ENCODE measurements at places on chromosomes 2 and 18.
A peak's percentile ranks its signal among the peaks of the same experiment; 100 is the strongest.

DNA sequence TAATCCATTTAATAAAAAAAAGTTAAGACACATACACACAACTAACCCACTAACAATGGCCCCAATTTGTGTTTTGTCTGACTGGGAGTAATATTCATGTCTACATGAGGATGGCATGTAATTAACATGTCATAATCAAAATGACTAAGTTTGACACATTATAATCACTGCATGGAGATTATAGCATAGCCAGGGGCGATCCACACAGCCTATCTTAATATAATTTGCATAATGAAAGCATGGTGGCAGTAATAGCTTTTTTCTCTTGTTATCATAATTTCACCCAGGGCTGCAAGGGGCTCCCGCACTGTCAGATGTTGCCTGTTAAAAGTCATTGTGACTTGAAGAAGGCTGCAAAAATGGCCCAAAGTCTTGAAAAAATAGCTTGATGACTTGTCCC is 243.7 kb downstream of the SMAD2 start:
- H3K36me3 ChIP-seq: no peaks in the 10 kb centered on the region
- H3K4me3 ChIP-seq: no peak overlapping the region
- H3K27me3 ChIP-seq: no peaks in the 10 kb centered on the region
- no peak for DNase-seq
- no peaks in the 10 kb centered on the region for H3K4me1 ChIP-seq
- no peak overlapping the region for H3K27ac ChIP-seq

DNA sequence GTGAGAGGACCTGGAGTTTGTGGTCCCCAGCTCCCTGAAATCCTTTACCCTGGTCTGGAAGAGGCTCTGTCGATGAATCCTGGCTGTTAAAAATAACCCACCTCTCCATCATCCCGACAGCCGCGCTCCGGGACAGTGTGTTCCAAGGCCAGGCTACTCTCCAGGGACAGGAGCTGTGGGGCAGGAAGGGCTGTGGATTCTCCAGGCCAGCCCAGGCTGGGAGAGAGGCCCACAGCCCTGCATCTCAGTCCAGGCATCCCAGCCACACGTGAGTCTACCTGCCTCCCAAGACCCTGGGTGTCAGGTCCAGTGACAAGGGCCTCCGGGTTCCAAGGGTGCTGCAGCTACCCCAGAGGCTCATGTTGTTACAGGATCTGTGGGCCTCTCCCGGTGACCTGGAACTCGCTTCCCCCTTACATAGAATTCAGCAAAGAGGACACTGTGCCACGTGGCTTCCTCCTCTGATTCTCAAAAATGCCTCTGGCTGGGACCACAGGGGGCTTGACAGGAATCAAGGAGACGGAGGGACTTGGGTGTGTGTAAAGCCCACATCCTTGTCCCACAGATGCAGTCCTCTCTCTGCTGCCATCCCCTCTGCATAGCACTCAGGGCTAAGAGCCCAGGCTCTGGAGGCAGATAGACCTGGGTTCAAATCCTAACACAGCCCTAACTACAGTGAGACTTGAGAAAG is 17.3 kb downstream of the ADRA2B start:
- no peaks in the 10 kb centered on the region for H3K36me3 ChIP-seq
- no peak overlapping the region for H3K27ac ChIP-seq
- DNase-seq: no peak
- no peaks in the 10 kb centered on the region for H3K27me3 ChIP-seq
- H3K4me1 ChIP-seq: no peaks in the 10 kb centered on the region
- H3K4me3 ChIP-seq: no peak overlapping the region

DNA sequence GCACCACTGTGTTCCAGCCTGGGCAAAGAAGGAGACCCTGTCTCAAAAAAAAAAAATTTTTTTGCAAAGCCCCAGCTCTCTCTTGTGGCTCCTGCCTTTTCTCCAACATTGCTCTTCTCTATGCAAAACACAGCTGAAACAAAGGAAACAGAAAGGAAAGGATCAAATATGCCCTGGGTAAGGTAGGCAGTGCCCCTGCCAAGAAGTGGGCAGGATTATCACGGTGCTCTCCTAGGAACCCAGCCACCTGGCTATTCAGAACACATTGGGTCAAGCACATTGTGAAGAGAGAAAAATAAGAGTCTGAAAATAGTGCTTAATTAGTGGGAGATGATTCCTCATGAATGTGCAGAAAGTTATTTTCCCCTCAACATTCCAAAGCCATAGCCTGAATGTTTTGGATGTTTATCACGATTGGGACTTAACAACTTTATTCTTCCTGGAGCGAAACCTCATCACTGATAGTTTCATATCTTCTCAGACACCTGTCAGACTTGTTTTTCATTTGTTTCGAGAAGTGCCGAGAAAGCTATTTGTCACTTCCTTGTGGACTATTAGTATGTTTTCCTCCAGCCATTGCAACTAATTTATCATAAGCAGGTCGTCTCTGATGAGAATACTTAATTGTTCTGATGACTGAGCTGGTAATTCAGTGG is 42.7 kb upstream of the RPL31 start:
- H3K27ac ChIP-seq: no peak overlapping the region
- H3K4me1 ChIP-seq: peaks cover 8% of the 10 kb centered on the region
- no peak overlapping the region for H3K4me3 ChIP-seq
- H3K27me3 ChIP-seq: no peaks in the 10 kb centered on the region

DNA sequence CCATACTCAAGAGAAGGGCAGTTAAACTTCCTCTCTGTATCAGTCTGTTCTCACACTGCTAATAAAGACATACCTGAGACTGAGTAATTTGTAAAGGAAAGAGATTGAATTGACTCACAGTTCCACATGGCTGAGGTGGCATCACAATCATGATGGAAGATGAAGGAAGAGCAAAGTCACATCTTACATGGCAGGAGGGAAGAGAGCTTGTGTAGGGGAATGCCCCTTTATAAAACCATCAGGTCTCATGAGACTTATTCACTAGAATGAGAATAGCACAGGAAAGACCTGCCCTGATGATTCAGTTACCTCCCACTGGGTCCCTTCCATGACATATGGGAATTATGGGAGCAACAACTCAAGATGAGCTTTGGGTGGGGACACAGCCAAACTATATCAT is 1.4 kb upstream of the IL36B start:
- no peak overlapping the region for H3K4me3 ChIP-seq
- H3K36me3 ChIP-seq: no peaks in the 10 kb centered on the region
- no peak for DNase-seq
- no peaks in the 10 kb centered on the region for H3K27me3 ChIP-seq
- no peaks in the 10 kb centered on the region for H3K4me1 ChIP-seq

DNA sequence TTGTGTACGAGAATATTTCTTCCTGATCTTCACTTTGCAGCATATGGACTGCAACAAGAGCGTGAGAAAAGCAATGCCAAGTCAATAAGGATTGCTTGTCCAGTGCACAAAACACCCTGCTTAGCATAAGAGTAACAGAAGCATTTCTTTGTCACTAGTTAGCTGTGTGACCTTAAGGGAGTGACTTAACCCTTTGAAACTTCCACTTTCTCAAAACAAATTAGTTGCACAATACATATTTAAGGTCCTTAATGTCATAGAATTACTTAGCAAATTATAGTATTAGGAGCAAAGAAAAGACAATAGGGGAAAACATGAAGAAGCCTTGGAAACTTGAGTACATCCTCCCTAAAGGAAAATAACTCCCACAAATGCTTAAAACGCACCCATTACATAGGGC is 230.1 kb downstream of the RNF152 start:
- no peak overlapping the region for H3K27ac ChIP-seq
- H3K27me3 ChIP-seq: no peaks in the 10 kb centered on the region
- H3K36me3 ChIP-seq: no peaks in the 10 kb centered on the region

DNA sequence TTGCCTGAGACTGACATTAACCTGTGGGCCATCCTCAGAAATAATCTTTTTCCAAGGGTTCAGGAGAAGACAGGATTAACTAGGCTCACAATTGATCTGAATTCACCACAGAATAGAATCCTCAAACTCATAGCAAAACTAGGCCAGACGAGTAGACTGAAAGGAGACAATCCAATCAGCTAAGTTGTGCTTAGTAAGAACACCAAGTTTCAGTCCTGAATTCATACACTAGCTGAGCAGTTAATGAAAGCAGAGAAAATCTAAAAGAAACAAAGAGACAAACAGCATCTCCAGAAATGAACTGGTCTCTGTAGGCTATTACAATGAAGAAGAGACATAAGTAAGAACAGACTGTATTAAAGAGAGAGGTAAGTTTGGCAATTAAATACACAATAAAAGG is 89.5 kb downstream of the GORASP2 start:
- DNase-seq: no peak
- H3K4me3 ChIP-seq: no peak overlapping the region
- peaks cover 6% of the 10 kb centered on the region for H3K36me3 ChIP-seq

GRCh38 chr2:10058251-10059015 is 15.1 kb downstream of the KLF11 start:
- no peak for DNase-seq
- no peaks in the 10 kb centered on the region for H3K27me3 ChIP-seq
- no peaks in the 10 kb centered on the region for H3K4me1 ChIP-seq

DNA sequence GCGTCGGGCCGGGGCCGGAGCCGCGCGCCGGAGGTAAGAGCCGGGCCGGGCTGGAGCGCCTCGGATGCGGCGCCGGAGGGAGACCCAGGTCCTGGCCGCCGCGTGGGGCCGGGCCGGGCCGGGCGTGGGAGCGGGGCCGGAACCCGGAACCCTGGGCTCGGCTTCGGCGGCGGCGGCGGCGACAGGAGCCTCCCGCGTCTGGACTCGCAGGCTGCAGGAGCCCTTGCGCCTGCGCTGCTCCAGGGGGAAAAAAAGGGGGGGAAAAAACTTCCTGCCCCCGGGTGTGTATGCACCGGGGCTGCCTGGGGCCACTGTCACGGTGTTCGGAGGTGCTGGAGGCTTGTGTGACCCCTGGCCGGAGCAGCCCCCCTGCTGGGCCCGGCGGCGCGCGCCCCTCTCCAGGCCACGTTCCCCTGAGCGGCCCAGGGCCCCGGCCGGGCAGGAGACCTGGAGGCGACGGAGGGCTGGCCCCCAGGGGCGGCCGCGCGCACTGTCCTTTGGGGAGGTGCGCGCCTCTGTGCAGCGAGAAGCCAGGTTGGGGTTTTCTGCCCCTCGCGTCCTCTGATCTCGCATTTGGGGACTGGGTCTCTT is 864 bp downstream of the KLHL29 start:
- H3K27me3 ChIP-seq: peaks cover 7% of the 10 kb centered on the region
- H3K4me3 ChIP-seq: peak overlapping the region; percentile 41
- peaks cover 4% of the 10 kb centered on the region for H3K4me1 ChIP-seq
- DNase-seq: no peak
- H3K36me3 ChIP-seq: no peaks in the 10 kb centered on the region

GRCh38 chr2:127508631-127509034 is 17.7 kb downstream of the IWS1 start:
- no peak for DNase-seq
- no peaks in the 10 kb centered on the region for H3K27me3 ChIP-seq
- H3K36me3 ChIP-seq: peaks cover 18% of the 10 kb centered on the region
- H3K27ac ChIP-seq: no peak overlapping the region
- no peak overlapping the region for H3K4me3 ChIP-seq

- no peaks in the 10 kb centered on the region for H3K36me3 ChIP-seq
- H3K4me3 ChIP-seq: no peak overlapping the region
- H3K4me1 ChIP-seq: no peaks in the 10 kb centered on the region
- DNase-seq: no peak
Observed at GRCh38 chr2:164840458-164840929, 1.1 kb downstream of the COBLL1 start.

GRCh38 chr2:233901884-233902283 is 15.3 kb upstream of the TRPM8 start:
- no peaks in the 10 kb centered on the region for H3K27me3 ChIP-seq
- H3K4me3 ChIP-seq: no peak overlapping the region
- no peaks in the 10 kb centered on the region for H3K36me3 ChIP-seq
- no peaks in the 10 kb centered on the region for H3K4me1 ChIP-seq

DNA sequence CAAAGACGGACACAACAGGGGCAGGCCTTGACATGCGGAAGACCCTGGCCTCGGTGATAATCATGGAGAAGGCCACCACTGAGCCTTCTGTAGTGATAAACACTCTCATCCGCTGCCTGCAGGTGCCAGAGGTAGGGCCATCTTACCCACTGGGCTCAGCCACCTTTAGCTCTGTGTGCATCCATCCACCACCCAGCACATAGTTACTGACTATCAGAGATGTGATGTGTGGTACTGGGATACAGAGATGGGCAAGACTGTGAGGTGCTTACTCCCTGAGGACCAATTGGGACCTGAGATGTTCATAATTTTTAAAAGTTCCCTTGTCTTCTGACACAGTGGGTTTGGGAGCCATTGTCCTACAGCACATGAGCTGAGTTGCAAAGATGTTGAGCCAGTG is 1.6 kb downstream of the MROH2A start:
- DNase-seq: no peak
- no peaks in the 10 kb centered on the region for H3K27me3 ChIP-seq
- H3K27ac ChIP-seq: no peak overlapping the region
- no peaks in the 10 kb centered on the region for H3K4me1 ChIP-seq
- H3K36me3 ChIP-seq: no peaks in the 10 kb centered on the region
